ENCODE measurements at places on chromosomes 1 and 21. TPM values are rescaled to one million over a fixed set of nuclear protein-coding genes. Genes with fewer than 3 reads are reported as not detected.

DNA sequence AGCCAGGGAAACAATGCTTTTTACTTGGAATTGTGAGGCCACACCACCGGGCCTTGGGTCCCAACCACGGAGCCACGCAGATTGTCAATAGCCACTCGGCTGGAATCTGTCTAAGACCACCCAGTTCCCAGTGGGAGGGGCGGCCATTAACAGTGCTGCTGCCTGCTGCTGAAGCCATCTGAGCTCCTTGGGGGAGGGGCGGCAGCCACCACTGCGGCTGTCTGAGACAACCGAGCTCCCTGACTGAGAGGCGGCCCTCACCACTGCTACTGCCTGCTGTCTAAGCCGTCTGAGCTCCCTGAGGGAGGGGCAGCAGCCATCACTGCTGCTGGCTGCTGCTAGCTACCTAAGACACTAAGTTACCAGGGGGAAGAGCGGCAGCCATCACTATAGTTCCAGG is 64.3 kb downstream of the DMRTA2 start:
- no peak for DNase-seq

S100A5 gene
- 0.72 TPM for total RNA-seq

CASZ1 gene
- 27.8 TPM for total RNA-seq

DNA sequence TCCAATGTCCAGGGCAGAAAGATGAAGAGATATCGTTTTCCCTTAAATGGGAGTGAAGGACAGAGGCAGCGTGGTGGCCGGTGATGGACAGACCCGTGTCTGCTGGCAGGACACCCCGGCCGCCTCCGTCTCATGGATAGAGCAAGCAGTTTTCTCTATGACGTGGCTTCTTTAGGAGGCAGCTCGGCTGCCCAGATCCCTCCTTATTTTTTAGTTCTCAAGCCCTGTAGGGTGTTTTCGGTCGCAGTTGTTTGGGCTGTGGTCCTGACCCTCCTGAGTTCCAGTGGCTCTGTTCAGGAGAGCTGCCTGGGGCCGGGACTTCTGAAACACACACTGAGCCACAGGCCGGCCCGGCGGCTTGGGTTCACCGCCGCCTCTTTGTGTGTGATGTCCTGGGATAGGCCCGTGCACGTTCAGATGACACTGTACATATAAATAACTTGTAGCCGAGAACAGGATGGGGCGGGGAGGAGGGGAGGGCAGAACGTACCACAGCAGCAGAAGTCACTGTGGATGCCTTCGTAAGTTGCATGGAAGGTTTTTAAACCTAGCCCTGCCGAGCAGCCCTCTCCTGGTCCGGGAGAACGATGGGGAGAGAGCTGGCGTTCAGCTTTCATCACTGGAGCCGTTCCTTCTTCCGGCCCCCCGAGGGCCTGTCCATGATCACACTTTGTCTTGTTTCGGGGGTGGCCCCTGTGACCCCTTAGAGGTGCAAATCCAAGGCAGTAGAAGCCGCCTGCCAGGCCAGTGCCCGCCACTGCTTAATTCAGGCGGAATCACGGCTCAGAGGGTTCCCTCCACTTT is 65.2 kb downstream of the SIK1 start:
- DNase-seq = no peak

LCE2A gene
- not detected for total RNA-seq

DNA sequence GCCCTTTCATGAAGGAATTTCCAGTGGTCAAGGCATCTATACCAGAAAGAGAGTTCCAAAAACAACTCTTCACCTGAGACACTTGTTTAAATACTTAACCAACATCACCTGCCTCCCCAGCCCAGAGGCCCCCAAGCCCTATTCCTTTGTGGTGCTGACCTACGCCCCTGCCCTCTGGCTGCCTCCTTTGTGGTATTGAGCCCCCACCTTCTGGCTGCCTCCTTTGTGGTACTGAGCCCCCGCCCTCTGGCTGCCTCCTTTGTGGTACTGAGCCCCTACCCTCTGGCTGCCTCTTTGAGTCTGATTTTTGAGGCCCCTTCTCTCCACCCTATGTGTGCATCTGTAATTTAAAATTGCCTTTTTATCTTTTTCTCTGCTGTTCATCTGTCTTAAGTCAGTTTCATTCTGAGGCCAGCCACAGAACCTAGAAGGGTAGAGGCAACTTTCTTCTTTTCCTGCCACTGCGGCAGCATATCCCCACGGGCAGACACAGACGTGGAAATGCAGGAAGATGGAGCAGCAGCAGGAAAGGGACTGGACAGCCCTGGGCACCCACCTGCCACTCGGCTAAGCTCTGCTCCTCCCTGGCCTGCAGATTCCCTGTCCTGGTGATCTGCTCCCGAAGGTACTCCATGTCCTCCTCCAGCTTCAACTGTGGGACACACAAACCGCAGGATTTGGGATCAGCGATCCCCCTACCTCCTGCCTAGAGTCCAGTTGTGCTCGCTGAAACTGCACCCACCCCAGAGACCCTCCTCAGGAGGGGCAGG is 3.2 kb downstream of the TRIM17 start:
- no peak for DNase-seq

RIPPLY3 gene
- 1.2 TPM for total RNA-seq

DNA sequence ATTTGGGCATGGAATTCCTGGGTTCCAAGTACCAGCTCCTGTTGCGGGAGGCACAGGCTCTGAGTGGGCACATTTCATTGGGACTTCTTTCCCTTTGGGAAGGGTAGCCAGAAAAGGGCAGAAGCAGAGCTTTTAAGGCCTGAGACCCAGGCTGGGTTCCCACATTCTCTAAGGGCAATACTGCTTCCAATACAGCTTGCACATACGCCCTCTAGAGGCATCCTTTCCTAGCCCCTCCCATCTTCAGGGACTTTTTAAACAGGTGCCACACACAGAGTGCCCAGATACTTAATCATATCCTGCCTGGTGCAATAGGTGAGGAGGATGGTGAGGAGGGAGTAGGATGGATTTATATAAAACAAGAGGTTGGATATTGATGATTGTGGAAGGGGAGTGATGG is 5.7 kb downstream of the GPR88 start:
- peak; percentile 4 for DNase-seq

DNA sequence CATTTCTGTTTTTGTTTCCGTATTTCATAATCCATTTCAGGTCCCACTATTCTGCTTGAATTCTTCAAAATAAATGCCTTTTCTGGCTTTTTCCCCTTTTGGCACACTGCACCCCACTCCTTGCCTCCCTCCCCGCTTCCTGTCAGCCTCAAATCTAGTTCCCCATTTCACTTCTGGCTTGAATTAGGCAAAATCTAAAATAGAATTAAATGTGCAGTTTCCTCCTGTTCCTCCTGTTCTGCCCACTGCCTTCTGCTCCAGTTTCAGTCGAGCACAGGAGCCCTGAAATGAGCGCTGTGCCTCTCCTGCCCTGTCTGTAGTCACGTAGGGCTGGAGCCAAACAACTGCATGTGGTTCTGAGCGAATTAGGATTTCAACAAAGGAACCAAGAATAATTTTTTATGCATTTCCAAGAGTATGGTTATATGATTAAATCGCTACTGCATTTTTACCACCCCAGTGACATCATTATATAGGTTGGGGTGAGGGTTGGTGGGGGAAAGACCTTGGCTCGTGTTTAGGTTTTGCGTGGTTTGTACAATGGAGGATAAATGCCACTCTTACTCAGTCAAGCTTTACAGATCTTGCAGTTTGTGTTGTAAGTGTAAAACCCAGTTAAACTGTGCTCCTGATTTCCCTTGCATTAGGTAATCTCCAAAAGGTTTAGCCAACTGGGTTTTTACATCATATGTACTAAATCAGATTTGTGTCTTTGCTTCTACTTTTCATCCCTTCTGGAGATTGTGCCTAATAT is 114.9 kb downstream of the VPS13D start:
- no peak for DNase-seq

OR2M5 gene
- not detected for total RNA-seq

DNA sequence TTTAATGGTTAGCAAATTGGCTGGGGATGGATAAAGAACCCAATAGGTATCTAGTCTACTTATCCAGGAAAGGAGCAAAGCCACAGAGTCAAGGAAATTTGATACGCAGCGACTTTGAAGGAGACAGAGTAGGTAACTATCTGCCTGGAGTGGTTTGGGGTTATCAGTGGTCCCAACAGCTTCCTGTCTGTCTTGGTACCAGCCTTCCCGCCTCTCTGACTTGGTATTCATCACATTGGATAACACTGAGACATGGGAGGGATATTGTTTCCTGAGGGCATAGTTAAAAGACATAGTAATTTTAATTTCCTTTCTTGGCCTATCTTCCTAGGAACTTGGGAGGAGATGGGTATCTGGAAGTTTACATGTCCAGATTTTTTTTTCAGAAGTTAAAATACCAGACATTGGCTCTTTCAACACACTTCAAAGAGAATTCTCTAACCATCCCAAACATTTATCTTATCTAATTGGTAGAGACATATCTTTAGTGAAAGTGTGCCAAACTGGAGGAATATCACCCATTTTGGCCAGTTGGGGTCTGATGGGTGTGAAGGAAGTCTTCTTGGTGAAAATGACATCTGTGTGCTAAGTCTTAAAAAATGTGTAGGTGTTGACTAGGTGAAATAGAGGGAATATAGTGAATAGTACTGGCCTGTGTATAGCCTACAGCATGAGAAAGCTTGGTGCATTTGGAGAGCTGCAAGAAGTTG is 65.0 kb downstream of the RGS5 start:
- DNase-seq = no peak

- DNase-seq = no peak
Measured at GRCh38 chr1:50048791-50049190, 25.0 kb upstream of the AGBL4 start.

- DNase-seq = no peak
Measured at GRCh38 chr1:58709540-58710175, 9.8 kb upstream of the MYSM1 start.

TINAGL1 gene
- 6.1 TPM for total RNA-seq

DNA sequence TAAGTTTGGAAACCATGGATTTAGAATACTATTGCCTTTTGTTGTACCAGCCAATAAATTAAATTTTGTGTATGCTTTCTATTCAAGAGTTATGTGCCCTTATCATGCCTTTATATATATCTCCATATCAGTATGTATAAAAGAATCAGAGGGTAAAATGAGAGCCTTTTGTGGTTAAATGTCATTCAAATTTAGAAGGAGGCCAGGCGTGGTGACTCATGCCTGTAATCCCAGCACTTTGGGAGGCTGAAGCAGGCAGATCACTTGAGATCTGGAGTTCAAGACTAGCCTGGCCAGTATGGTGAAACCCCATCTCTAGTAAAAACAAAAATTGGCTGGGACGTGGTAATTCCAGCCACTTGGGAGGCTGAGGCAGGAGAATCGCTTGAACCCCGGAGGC is 88.9 kb downstream of the XPR1 start:
- no peak for DNase-seq

GRCh38 chr21:46193829-46194373 is 9.6 kb upstream of the SPATC1L start:
- DNase-seq = no peak

GRCh38 chr1:27945020-27945419 is 10.2 kb downstream of the SMPDL3B start:
- DNase-seq = no peak

- DNase-seq = no peak
Measured at GRCh38 chr1:3588395-3588794, 22.9 kb downstream of the MEGF6 start.

GPR25 gene
- not detected for total RNA-seq

DNA sequence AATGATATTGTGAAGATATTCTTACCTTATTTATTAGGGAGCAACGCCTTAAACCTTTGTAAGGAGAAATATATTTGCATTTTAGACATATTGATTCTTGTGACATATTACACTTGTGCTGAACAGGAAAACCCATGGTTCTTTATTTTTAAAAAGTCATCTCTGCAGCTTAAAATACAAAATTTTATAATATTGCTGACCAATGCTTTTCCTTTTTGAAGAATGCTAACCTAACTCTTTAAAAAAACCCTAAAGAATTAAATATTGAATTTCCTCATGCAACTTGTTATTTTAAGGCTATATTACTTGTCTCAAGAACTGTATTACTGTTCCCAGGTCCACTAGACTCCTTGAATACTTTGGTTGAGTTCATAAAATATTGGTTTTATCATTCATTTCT is 99.0 kb downstream of the NEK7 start:
- no peak for DNase-seq

DNA sequence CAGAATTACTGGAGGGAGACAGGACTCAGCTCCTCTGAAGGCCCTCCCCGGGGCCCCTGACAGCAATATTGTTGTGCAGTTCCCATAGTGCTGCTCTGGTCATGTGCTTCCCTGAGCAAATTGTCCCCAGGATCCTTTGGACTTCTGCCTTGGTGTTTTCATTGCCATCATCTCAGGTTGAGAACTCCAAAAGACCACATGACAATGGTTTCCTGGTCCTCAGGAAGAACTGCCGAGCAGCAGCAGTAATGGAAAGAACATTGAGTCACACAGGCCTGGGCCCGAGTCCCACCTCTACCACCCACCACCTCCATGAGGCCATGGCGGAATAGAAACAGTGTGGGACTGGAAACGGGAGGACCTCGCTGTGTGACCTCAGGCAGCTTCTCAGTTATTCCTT is 6.3 kb upstream of the CTTNBP2NL start:
- no peak for DNase-seq

DNA sequence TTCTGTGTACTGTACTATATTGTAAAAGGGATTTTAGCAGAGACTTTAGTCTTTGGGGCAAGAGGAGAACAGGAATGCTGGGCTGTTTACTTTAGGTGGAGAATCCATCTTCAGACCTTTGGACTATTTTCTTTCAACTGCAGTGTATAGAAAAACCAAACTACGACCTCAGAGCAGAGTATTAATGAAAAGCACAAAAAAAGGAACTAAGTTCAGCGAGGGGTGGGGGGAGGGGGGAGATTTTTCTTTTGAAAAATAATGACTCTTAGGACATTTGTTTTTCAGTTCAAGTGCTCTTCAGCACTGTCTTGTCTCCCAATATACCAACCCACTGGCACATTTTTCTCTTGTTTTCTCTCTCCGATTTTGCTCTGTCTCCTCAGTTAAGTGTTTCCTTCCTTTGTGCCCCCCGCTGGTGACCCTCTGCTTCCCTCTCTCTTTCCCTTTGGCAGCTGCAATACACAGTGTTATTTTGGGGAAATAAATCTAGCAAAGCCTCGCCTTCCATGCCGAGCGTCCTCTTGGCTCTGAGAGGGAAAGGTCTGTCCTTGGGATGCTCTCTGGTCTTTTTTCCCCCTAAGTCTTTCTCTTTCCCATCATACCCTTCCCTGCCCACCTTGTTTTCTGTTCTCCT is 44.8 kb downstream of the ACP6 start:
- no peak for DNase-seq

DNA sequence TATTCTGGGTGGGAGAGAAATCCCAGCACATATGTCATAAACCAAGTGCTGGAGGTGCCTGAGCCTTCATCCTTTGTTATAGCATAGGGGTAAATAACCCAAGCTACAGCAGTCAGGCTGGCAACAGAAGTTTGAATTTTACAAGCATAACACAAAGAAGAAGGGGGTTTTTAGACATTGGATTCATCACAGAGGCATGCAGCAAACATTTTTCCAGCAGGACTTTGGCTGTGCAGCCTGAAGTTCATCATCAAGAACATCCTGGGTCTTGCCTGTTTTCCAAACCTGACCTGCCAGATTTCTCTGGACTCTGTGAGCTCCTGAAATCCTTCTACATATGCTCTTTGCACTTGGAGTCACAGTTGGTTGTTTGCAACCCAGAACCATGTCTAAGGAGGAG is 16.2 kb downstream of the PTGER3 start:
- no peak for DNase-seq

- DNase-seq = no peak
Measured at GRCh38 chr1:4176841-4177240, 276.8 kb upstream of the C1orf174 start.

OSCP1 gene
- 5.5 TPM for total RNA-seq
